Stimulated activated CD8-positive, alpha-beta memory T cell treated with anti-CD3 and anti-CD28 coated beads, Interleukin-7, amount 100 ng/mL, for 24 hours (primary cell): ENCODE measurements at places on chromosomes 11 and 22.

DNA sequence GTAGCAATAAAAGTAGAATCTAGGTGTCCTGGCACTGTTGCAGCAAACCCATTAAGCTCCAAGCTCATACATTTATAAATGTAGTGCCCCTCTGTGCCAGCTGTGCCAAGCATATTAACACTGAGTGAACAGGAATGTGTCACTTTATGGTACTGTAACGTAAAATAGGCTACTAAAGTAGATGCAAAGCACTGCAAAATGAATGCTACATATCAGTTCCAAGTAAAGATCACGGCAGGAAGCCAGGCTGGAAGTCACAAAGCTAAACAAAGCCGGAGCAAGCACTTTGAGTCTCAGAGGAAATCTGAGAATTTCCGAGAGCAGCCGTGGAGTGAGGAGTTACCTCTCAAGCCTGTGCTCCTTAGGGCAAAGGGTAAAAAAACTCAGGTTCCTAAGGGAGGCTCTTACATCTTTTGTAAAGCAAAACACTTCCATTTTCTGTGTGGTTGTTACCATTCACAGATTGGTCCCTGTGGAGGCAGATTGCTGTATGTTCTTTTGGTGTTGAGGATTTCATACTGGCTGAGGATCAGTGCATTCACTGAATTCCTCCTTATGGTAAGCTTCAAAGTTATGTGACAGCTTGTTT is 85.7 kb downstream of the WNT11 start:
- DNase-seq = no peak

DNA sequence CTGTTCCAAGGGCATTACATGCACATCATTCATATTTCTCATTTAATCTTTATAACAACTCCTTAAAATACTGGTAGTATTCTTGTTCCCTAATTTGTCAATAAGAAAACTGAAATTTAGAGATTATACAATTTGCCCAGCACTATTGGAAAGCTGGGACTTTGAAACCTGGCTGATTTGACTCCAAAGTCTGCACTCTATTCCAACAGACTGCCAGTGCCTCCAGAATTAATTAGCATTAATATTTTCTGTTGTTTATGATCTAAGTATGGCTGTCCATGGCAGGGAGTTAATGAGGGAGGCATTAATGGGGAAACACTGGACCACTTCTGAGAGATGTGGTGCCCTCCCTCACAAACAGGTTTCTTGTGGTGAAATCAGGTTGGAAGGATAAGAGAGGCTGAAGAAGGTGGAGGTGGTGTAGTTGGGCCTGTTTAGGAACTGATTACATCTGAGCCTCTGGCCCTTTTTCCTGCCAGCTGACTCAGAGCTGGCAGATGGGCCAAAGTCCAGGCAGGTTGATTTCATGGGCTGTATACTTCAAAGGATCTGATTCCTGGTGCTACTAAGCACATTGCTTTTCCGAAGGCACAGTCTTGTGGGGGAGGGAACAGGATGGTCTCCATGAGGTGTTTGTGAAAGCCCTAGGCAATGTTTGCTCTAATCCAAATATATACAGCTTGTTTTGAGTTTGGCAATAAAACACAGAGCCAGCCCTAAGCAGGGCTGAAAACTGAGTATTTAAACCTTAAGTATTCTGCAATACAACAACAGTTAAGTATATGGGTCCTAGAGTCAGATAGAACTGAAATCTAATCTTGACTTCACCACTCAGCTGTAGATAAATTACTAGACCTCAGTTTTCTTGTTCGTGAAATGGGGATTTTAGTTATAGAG is 21.0 kb upstream of the RAB30 start:
- no peak for DNase-seq

GRCh38 chr22:46815132-46815531 is 52.7 kb downstream of the TBC1D22A start:
- DNase-seq = no peak

GRCh38 chr22:17491090-17491640 is 72.1 kb upstream of the SLC25A18 start:
- no peak for DNase-seq

DNA sequence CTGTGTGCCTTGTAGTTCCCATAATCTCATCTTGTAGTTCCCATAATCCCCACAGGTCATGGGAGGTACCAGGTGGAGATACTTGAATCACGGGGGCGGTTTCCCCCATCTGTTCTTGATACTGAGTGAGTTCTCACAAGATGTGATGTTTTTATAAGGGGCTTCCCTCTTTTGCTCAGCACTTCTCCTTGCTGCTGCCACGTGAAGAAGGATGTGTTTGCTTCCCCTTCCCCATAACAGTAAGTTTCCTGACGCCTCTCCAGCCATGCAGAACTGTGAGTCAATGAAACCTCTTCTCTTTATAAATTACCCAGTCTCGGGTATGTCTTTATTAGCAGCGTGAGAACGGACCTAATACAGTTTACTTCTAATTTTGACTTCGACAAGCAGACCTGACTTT is 14.0 kb upstream of the SMIM38 start:
- no peak for DNase-seq

- DNase-seq = no peak
Measured at GRCh38 chr11:125944350-125945010, 1.4 kb upstream of the VSIG10L2 start.
